ENCODE measurements at places on chromosomes 11 and 22. TPM values are rescaled to one million over a fixed set of nuclear protein-coding genes. Genes with fewer than 3 reads are reported as not detected.

The NECTIN1 gene
- total RNA-seq, result 5.4 TPM

The MOGAT2 gene
- total RNA-seq, result 51.9 TPM

The TMEM191C gene
- not detected for total RNA-seq

The SESN3 gene
- total RNA-seq, result 12.1 TPM

The FZD4 gene
- total RNA-seq, result 19.2 TPM

The SPDYC gene
- total RNA-seq, result not detected

The DBX1 gene
- not detected for total RNA-seq

The TRIM68 gene
- 32.0 TPM for total RNA-seq

The DUSP8 gene
- 7.5 TPM for total RNA-seq

The USH1C gene
- 22.6 TPM for total RNA-seq

The OR8G1 gene
- not detected for total RNA-seq

The KCTD14 gene
- 13.3 TPM for total RNA-seq

The OR51I1 gene
- not detected for total RNA-seq

The MISFA gene
- not detected for total RNA-seq

The BTG4 gene
- not detected for total RNA-seq

The MIOX gene
- not detected for total RNA-seq

The OR2AG1 gene
- not detected for total RNA-seq

The GLYAT gene
- not detected for total RNA-seq

Data from stomach (tissue), 19 donors.